ENCODE measurements at places on chromosomes 4 and X. TPM values are rescaled to one million over a fixed set of nuclear protein-coding genes. Genes with fewer than 3 reads are reported as not detected.

- DNase-seq: no peak
Observed at GRCh38 chr4:38829237-38829636, 24.6 kb upstream of the TLR1 start.

DNA sequence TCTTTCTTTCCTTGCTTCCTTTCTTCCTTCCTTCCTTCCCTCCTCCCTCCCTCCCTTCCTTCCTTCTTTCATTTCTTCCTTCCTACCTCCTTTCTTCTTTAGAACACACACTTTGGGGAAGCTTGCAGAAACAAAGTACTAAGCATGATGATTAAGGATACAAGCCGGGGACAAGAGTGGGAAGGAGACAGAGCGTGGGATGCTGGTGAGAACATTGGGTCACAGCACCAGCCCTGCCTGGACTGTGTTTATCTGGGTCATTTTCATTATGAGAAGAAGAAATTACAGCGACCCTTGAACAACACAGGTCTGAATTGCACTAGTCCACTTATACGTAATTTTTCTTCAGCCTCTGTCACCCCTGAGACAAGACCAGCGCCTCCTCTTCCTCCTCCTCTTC, 169.3 kb upstream of the TBL1X start:
- DNase-seq: no peak

- DNase-seq: no peak
Observed at GRCh38 chr4:140130677-140131076, 23.3 kb downstream of the MAML3 start.

Gene FAM114A1
- total RNA-seq: 0.70 TPM

Gene ITIH6
- not detected for total RNA-seq

Gene ANKRD37
- 13.1 TPM for total RNA-seq

All from natural killer cell (primary cell).